ENCODE measurements at places on chromosomes 6 and 20.
A peak's percentile ranks its signal among the peaks of the same experiment; 100 is the strongest.

DNA sequence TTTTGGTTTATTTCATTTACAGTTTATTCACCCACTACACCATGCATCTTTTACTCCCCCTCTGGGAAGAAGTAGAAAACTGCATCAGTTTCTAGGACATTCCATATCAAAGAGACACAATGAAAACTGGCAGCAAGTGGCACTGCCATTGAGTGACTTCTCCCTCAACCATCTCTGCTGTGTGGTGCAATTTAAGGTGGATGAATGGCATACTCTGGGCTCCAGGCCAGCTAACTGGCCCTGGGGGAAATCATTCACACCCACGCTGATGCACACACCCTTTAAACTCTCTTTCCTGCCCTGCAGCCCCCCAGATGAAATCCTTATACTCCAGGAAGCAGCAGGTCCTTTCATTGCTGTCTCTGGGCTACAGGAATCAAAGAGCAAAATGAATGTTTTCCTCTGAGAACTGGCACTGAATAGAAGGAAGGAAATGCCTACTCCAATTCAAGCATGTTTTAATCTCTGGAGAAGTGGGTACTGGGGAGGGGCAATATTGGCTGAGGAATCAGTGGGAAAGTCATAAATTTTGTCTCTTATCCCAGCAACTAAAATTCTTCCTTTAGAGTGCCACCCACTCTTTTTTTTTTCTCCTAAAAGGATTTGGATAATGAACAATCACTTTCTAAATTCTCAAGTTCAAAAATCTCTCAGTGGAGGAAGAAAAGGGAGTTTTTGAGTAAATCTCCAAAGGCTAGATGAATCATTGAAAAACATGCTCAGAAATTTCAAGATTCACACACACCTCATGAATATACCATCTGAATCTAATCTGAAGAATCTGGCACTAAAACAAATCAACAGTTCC lies 16.9 kb upstream of the RFPL4B start:
- DNase-seq, result peak; percentile 65

DNA sequence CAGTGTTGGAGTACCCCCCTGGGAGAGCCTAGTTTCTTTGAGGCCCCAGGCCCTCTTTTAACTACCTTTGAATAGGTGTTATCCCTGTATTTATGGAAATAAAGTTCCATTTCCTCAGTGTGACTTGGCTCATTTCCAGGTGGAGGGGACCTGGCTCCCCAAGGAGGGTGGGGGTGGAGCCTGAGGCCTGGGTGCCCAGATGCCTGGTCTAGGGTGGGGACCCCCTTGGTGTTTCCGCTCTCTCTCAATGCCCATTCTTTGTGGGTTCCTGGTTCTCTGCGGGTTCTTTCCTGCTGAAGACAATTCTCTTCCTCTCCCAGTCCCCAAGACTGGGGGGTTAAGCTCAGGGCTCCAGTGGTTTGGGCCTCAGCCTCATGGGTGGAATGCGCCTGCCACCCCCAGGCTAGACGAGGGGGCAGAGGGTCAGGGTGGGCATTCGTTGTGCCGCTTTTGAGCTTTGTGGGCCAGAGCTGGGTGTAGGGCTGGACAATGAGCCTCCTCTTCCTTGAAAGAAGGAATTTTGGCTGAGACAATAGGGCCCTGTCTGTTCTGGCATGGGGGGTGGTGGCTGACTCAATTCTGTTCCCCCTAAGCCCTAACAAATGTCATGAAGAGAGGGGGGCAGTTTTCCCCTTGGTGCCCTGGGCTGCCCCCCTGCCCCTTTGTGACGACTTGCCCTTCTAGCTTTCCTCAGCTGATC lies 686 bp upstream of the EGFL8 start:
- no peak for DNase-seq

GRCh38 chr20:38304845-38305447 lies 990 bp downstream of the BPI start:
- DNase-seq, result no peak

DNA sequence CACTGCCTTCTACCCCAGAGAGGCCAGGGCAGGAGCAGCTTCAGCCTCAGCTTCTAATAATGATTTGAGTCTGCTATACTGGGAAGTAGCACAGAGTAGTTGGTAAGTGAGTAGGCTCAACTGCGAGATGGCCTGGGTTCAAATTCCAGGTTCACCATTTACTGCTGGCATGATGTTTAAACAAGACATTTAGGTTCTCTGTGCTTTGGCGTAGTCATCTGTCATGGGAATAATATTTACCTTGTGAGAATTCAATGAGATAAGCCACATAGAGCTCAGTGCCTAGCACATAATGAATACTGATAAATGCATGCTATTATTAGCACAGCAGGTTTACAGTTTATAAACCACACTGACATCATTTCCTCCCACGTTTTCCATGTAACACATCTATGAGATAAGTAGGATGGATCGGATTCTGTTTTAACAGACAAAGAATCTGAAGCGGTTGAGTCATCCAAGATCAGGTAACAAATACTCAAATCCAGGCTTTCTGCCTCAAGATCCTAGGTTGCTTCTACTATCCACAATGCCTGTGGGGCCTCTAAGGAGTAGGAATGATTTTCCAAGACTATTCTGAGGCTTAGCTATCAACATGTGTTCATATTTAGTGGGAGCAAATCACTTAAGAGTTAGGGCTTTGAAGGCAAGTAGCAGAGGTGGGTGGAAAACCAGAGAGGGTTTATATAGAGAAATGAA lies 72.9 kb upstream of the DTNBP1 start:
- DNase-seq, result no peak

DNA sequence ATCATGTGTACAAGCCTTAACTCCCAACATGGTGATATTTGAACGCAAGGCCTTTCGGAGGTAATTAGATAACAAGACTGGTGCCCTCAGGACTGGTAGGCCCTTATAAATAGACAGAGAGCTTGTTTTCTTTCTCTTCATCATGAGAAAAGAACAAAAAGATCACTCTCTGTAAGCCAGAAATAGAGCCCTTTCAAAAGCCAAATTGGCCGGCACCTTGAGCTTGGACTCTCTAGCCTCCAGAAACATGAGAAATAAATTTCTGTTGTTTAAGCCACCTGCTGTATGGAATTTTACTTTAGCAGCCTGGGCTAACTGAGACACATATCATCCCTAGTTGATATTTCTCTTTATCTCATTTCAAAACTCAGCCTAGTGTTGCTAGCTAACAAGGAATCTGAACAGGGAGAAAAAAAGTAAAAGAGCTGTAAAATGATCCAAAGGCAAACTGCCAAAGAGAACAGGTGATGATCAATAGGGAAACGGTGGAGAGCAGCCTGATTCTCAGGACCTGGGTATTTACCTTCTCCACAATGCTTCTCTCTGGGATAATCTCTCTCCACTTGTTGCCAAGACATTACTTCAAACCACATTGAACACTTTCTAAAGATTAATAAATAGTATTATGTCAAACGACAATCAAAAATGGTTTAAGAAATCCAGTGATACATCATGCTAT lies 6.1 kb downstream of the COL21A1 start:
- DNase-seq, result peak; percentile 28

DNA sequence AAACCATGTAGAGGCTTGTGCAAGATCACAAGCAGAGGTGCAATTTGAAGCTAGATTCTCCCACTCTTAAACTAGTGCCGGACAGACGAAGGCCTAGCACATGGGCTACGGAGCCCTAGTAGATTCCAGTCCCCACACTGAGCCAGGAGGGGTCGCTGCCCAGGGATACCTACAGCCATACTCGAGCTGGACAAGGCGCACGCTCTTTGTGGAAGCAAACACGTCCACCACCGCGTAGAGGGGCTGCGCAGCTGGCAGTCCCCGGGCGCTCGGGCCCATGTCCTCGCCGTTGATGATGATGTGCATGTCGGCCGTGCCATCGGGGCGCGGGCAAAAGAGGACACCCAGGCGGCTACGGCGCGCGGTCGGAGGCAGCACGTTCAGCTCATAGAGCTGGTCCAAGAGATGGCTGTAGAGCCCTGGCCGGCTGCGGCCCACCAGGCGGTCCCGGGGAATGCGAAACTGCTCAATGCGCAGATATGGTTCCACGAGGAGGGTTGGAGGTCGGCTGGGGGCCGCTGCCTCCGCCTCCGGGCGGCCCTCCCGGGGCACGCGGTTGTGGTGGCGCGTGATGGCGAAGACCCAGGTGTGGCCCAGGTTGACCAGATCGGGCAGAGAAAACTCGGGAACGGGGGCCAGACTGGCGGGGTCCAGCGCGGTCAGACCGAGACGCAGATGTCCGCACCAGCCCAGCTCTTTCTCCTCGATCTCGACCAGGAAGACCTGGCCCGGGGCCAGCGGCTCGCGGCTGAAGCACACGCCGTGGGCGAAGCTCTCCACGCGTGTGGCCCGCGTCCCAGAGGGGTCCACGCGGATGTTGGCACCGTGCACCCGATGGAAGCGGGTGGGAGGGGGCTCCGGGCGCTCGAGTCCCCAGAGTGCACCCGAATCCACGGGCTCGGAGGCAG lies 677 bp downstream of the NEURL2 start:
- DNase-seq, result peak; percentile 67

- no peak for DNase-seq
Measured at GRCh38 chr6:134420614-134421181, 102.8 kb upstream of the SGK1 start.

GRCh38 chr6:4129446-4129845 lies 5.9 kb downstream of the ECI2 start:
- DNase-seq, result no peak

- no peak for DNase-seq
Measured at GRCh38 chr6:89494131-89494793, 61.3 kb downstream of the ANKRD6 start.

- DNase-seq, result no peak
Measured at GRCh38 chr6:158347335-158347734, 35.1 kb downstream of the TULP4 start.

GRCh38 chr20:45111799-45112471 lies 3.0 kb downstream of the WFDC5 start:
- DNase-seq, result no peak

GRCh38 chr6:52840763-52841585 lies at the start of gene GSTA5:
Gene GSTA5, minus strand, starts transcription at chr6:52840813.
- no peak for DNase-seq

- DNase-seq, result no peak
Measured at GRCh38 chr6:37265001-37265400, 7.1 kb upstream of the TMEM217 start.

GRCh38 chr6:168365422-168366165 lies 46.0 kb upstream of the DACT2 start:
- DNase-seq, result no peak

DNA sequence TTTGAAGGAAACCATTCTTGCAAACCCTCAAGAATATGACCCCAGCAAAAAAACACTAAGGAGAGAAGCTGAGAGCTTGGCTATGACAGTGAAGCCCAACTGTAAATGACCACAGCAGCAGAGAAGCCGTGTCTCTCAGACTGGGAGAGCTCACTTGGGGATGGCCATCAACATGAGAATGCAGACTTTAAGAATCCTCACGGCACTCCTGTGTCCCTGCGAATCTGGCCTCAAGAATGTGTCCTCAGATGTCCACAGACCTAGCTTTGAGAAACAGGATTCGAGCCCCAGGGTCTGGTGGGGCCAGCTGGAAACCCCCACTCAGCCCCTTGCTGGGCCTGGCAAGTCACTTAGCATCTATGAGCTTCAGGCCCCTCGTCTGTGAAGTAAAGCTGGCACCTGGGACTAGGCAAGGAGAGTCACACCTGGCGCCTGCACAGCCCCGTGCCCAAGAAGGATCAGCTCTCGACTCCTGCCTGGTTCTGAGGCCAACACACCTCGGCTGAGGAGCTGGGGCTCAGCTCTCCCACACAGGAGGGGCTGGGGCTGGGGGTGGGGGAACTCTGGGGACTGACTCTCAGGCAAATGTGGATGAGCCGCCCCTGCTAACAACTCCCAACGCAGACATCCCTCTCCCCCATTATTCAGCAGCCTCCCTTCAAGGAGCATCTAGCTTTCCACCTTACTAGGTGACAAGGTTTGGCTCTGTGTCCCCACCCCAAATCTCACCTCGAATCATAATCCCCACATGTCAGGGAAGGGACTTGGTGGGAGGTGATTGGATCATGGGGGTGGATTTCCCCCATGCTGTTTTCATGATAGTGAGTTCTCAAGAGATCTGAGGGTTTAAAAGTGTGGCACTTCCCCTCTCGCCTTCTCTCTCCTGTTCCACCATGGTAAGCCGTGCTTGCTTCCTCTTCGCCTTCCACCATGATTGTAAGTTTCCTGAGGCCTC lies 97.7 kb downstream of the GRM4 start:
- DNase-seq, result no peak

GRCh38 chr6:49052901-49053300 lies 410.2 kb downstream of the MMUT start:
- no peak for DNase-seq

GRCh38 chr6:1584996-1585668 lies 24.6 kb upstream of the FOXC1 start:
- DNase-seq, result no peak

DNA sequence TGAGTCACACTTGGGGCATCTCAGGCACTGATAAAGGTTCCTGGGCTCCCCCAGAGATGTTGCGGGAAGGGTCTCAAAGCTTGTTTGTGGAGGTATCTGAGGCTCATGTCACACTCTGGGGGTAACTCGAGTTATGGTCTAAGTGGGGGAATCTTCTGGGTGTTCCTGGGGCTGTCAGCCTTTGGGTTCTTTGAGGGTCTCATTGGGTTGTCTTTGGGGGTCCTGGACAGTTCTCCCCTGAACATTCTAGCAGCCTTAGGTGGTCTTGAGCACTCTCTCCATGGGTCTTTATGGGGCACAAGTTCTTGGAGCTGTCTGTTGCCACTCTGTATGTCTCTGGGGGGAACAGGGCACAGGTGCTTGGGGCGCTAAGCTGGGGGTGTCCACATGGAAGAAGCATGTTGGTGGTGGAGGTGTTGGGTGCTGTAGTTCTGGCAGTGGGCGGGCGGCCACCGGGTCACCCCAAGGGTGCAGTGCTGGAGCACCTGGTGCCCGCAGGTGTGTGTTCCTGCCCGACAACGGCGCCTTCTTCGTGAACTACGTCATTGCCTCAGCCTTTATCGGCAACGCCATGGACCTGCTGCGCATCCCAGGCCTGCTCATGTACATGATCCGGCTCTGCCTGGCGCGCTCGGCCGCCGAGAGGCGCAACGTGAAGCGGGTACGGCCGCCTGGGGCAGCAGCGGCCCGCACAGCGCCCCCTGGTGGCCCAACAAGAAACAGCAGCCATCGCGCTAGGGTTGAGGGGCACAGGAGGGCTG lies 7.1 kb upstream of the CAPN11 start:
- DNase-seq, result no peak

GRCh38 chr20:20872428-20872827 lies 160.0 kb upstream of the RALGAPA2 start:
- peak; percentile 74 for DNase-seq

- DNase-seq, result peak; percentile 17
Measured at GRCh38 chr20:60172346-60172984, 214.2 kb downstream of the CDH26 start.

GRCh38 chr6:131937703-131938631 lies 13.2 kb downstream of the CCN2 start:
- no peak for DNase-seq
